Muscle of leg (tissue), 16 donors: ENCODE measurements at places on chromosomes 6 and 20.

GRCh38 chr6:11711003-11711983 is 67.3 kb downstream of the ADTRP start:
- peak; percentile 60 for DNase-seq

GRCh38 chr20:45752746-45753145 is 30.6 kb downstream of the SPINT4 start:
- DNase-seq = no peak

- DNase-seq = no peak
These were observed 1108.2 kb upstream of the GJE1 start for GRCh38 chr6:141024526-141024925.

DNA sequence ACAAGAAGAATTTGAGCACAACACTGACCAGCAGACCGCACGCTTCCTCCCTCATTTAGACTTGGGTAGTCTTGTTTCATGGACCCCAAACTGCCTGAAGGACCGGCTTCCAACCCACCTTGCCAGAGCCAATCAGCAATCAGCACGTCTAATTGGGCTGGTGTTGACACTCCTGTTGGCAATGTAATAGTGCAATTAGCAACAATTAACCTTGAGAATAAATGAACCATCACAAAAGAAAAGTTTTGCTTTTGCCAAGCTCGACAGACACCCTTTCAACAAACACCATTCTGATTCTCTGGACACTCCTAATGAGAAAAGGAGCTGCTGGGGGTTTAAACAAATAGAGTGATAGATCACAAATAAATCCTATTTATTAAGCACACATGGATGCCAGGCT is 61.0 kb downstream of the EDN3 start:
- no peak for DNase-seq

- DNase-seq = no peak
These were observed 54.8 kb upstream of the ADGRG6 start for GRCh38 chr6:142246960-142247359.

DNA sequence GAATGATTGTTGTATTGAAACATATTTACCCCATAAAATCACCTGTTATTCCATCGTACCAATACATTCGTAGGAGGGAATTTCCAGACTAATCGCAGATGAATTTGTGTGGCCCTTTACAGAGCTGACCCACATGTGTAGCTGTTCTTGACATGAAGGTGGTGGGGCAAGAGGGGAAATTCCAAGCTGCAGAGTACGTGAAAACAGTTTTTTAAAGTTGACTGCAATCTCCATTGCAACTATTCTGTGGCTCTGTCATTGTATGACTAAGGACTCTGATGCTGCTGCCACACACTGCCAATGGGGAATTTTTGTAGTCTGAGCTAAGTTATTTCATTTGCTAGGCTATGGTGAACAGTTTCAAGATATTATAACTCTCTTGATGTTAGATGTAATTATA is 46.4 kb upstream of the ADTRP start:
- no peak for DNase-seq

- DNase-seq = no peak
These were observed 54.2 kb downstream of the EZR start for GRCh38 chr6:158764926-158765325.

DNA sequence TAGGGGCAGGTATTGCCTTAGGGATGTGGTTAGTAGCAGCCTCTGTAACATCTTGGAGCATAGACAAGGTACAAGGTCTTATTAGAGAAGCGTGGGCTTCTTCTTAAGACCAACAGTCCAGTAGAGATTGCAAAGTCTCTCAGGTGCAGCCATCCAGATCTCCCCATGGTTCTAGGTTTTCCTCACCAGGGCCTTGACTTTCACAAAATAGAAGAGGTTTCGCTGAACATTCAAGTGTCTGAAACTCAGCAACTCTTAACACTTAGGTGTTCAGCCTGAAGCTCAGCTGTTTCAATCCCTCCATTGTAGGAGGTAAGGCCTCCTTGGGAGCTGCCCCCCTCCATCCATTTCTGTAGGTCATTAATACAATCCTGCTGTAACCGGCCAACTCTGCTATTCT is 44.4 kb downstream of the GOPC start:
- DNase-seq = no peak

GRCh38 chr6:162862462-162862861 is 134.7 kb downstream of the PACRG start:
- DNase-seq = no peak

DNA sequence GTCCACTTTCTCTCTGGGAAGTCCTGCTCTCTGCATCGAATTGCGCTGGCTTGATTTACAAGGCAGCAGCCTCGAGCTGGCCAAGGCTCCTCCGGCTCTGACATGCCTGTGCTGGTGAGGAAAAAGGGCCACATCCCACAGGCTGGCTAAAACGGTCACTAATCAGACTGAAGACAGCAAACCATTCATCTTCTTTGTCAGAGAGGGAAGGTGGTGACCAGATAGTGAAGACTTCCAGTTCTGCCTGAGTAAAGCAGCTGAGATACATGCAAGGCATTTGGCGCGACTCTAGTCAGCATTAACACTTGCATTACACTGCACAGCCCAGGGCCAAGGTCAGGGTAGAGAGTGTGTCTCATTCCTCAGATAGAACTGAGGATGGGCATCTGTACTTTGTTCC is 203.2 kb upstream of the MAP3K7 start:
- peak; percentile 25 for DNase-seq

DNA sequence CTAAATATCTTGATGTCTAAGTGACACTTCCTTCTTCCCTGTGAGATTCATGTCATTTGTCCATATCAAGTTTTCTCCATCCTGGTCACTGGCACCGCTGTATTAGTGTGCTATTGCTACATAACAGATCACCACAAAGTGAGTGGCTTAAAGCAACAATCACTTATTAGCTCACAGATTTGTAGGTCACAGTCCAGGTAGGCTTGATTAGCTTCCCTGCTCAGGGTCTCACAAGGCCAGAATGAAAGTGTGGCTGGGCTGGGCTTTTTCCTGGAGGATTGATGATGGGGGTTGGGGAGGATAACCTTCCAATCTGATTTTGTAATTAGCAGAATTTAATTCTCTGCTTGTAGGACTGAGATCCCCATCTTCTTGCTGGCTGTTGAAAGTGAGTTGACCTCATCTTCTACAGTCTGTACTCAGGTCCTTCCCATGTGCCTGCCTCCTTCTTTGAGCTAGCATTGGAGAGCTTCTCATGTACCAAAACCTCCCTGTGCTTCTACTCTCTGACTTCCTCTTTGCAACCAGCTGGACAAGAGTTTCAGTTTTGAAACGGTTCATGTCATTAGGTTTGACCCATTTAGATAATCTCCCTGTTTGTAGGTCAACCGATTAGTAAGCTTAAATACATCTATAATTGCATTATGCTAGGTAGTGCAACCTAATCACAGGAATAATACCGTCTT is 152.4 kb upstream of the MAN1A1 start:
- peak; percentile 26 for DNase-seq

GRCh38 chr6:73870907-73871306 is 174.9 kb downstream of the CD109 start:
- DNase-seq = no peak

DNA sequence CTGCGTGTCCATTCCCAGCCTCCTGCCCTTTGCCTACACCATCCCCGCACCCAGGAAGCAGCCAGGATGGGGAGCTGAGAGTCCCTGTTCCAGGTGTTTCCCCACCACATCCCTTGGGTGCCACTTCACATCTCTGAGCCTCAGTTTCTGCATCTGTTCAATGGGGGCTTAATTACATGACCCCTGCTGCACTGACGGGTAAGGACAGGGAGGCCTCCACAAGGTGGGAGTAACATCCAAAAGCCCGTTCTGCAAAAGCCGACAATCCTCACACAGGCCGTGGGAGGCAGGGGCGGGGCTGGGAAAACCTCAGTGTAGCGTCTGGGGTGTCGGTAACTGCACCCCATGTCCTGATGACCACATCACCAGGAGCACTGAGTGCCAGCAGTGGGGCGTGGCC is 41.3 kb downstream of the GRM4 start:
- DNase-seq = no peak

- no peak for DNase-seq
These were observed 84.7 kb upstream of the MYLIP start for GRCh38 chr6:16044211-16044643.

DNA sequence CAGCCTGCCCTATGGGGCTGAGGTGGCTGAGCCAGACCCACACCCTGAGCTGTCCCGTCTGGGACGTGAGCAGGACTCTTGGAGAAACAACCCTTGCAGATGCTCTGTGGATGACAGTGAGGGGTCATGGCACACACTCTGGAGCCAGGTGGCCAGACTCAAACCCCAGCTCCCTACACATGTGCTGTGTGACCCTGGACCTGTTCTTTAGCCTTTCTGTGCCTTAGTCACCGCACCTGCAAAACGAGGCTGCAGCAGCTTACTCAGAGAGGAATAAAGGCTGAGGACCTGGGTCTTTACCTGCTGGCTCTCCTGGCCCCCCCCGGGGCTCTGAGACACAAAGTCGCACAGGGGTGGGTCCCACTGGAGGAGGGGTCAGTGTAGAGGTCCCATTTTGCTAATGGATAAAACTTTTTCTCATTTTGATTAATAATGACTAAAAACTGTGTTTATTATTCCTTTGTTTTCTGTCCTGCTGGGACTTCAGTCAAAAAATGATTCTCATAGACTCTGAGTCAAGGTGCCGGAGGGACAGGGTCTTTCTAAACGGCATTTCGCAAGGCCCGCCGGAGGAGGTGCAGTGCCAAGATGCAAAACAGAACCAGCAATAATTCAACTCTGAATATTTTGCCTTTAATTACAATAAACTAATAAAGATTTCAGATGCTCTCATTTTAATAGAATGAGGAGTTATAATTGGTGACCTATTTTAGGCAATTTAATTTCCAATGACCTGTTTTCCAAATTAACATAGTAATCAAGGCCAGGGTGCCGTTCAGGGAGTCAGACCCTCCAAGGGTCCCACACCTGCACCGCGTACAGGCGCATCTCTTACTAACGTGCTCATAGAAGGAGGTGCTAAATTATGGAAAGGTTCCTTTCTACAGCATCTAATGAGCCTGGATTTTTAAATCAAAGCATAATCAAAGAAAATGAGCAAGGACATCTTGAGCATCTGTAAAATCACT is 62.4 kb downstream of the YTHDF1 start:
- no peak for DNase-seq

DNA sequence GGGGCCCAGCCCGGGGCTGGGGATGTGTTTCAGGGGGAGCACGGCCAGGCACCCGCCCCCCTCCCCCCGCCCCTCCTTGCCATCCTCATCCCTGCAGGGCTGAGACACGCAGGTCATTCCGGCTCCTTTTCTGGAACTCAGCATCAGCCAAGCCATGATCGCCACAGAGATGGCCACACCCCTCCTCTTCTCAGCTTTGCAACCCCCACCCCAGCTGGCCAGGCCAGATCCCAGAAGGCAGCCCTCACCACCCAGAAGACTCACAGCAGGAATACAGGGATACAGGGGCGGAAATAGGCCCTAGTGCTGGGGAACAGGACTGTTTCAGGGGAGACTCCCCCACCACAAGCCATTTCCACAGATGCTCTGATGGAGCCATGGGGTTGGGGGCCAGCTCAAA is 33.5 kb downstream of the YTHDF1 start:
- DNase-seq = no peak

DNA sequence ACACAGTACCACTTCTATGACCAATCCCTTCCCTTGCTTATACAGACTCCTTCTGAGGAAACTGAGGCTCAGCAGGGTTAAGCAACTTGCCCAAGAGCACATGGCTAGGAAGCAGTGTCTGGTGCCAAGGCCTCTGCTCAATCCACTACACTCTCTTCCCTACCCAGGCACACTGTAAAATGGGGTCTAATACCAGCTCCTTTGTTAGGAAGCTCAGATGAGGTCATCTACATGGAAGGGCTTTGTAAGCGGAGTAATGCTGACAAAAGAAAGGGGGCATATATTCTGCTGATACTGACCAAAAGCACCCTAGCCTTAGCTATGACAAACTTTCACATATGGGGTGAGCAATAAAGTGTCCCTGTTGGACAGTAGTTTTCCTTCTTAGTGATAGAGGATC is 9.1 kb downstream of the TRIM26 start:
- no peak for DNase-seq

DNA sequence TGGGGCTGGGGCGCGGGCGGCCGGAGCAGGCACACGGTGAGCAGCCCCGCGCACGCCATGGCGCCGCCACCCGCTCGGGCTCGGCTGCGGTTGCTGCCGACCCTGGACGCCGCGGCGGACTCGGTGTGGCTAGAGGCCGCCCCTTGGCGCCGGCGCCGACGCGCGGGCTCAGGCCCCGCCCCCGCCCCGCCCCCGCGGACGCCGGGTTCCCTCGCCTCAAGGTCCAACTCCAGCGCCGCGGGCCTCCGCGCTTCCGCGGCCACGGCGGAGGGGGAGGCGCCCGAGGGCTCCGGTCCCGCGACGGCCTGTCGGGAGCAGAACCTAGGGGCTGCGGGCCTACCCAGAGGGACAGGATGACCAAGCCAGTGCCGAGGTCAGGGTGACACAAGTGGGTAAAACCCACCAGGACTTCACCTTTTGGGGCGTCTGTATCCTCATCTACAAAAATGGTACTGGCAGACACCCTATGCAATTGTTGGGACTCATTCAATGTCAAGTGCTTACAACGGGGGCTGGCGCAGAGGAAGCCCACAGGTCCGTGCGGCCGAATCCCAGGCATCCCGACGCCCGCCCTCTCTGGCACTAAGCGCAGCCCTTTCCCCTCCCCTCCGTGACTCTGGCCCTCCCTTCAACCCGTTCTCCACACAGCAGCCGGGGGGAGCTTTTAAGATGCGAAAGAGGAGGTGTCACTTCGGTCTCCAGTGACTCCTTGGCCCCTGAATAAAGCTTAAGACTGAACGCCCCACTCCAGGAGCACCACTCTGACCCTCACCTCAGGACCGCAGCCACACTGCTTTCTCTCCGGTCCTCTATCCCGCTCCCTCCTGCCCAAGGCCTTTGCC is at the start of gene NECAB3:
NECAB3 (minus strand) TSS at position 135 of the 842 bp plus-strand sequence; CDS start at position 59, 76 bp downstream.
- peak; percentile 92 for DNase-seq

DNA sequence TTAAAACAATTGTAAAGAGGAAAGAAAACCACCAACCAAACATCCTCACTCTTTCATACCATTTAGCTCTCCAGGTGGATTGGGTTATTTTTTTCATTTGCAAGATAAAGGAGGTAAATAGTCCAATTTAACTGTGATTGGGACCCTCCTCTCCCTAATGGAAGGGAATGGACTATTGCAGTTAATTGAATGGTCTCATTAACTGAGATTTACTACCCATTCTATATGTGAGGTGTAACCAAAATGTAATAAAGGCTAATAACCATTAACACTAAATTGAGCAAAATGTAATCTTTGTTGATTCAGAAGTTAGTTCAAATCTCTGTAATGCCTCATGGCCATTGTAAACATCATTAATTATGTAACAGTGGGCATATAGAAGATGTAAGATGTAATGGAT is 105.0 kb downstream of the KLHL32 start:
- no peak for DNase-seq

DNA sequence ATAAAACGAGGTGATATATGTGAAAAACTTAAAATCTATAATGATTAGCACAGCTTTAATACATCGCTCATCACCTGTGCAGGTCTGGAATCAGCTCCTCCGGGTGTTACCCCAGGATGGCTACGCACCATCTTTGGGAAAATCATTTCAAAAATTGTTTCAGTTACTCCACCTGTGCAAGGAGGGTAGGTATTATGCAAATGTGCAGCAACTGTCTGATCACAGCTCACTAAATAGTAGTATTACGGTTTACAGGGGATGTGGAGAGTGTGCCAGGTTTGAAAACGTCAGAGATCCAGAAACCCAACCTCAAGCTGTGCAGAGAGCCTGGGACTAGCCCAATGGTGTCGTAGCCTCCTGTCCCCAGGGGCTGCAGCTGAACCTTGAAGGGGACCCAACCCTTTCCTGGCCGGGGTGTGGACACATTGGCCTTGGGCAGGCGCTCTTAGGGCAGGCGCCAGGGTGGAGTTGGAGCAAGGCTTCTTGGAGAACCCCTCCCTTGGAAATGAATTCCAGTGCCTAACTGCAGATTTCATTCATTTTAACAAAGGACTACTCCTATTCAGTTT is 24.2 kb upstream of the SGK1 start:
- DNase-seq = no peak

- DNase-seq = no peak
These were observed 36.9 kb downstream of the CRYBG1 start for GRCh38 chr6:106397431-106397830.
